ENCODE measurements at places on chromosomes 4 and X. TPM values are rescaled to one million over a fixed set of nuclear protein-coding genes. Genes with fewer than 3 reads are reported as not detected.

TACR3 gene
- 0.28 TPM for total RNA-seq

SH3TC1 gene
- total RNA-seq, result 0.22 TPM

AFAP1 gene
- 6.7 TPM for total RNA-seq

WAS gene
- total RNA-seq, result 0.37 TPM

CWH43 gene
- not detected for total RNA-seq

STK32B gene
- total RNA-seq, result 2.6 TPM

TMEM156 gene
- not detected for total RNA-seq

KLF8 gene
- 15.4 TPM for total RNA-seq

GRCh38 chr4:147924604-147925412 lies 192.9 kb downstream of the ARHGAP10 start:
- peak; percentile 79 for DNase-seq
- no peaks in the 10 kb centered on the region for H3K36me3 ChIP-seq
- H3K27me3 ChIP-seq, result no peaks in the 10 kb centered on the region
- H3K4me3 ChIP-seq, result no peak overlapping the region
- H3K27ac ChIP-seq, result peak overlapping the region; percentile 13

DNA sequence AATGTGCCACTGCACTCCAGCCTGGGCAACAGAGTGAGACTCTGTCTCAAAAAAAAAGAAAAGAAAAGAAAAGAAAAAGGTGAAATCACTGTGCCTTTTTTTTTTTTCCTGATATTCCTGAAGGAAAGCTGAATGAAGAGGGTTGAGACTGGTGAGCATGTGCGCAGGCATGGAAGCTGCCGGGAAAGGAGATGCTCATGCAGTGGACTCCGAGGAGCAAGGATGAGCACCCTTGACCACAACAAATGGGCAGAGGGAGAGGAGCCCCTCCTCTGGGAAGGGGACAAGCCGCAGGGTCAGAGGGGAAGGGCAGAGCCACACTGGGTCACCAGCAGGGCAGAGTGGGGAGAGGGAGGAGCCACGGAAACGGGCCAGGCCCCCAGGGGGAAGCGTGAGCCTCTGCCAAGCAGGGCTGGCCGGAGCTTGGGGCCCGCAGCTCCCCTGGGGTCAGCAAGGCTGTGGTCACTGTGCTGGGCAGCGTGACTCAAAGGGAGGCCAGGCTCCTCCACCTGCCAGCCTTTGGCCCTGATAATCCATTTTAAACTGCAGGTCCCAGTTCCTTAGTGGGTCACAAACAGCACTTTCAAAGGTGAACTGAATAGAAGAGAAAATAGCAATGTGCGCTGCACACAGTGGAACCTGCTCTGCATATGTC lies 79.8 kb downstream of the NAT8L start:
- H3K4me3 ChIP-seq, result no peak overlapping the region
- no peak overlapping the region for H3K27ac ChIP-seq
- DNase-seq, result no peak

DNA sequence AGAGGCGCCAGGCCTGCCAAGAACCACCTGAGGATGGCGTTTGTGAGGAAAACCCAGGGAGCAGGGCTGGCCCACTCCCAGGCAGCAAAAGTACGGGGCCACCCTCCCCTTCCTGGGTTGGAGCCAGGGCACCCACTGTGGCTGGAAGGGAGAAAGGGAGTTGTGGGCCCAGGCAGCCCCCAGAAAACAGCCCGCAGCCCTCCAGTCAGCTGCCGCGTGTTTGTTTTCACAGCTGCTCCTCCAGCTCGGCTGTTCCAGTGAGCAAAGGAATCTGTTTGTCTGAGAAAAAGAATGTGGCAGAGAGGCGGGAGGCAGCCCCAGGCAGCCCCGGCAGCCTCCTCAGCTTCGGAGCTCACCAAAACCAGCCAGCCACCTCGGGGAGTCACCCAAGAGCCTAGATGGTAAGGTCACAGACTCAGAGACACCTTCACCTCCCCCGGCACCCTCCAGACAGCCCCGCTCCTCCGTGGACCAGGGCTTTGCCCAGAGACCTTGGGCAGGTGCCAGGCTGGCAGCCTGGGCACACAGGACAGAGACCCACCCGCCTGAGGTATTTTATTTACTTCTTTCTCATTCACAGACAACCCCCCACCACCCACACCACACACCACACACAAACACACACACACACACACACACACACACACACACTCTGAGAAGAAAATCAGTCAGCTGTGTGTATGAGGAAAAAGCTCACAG lies 338.1 kb downstream of the BCOR start:
- no peak overlapping the region for H3K4me3 ChIP-seq
- peaks cover 27% of the 10 kb centered on the region for H3K4me1 ChIP-seq
- H3K27me3 ChIP-seq, result no peaks in the 10 kb centered on the region
- H3K36me3 ChIP-seq, result no peaks in the 10 kb centered on the region

DNA sequence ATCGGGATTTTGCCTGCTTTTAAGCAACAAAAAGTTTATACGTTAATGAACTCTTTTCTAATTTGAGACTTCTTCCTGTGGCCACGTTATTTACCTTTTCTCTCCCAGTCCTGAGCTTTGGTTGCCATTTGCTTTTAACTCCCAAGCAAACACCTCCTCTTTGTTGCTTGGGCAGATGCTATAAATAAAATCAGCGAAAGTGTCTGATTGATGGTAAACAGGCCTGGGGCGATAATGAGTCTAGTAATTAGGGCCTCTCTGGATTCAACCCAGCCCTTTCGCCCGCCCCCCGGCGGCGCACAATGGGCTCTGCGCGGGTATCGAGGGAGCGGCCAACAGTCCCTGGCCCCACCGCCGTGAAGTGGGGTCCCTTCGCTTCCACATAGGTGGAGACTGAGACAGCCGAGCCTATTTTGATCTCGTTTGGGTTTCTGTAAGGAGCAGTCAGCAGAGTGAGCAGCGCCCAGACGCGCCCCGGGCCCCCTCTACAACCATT lies 790 bp downstream of the CLGN start:
- peak overlapping the region; percentile 74 for H3K4me3 ChIP-seq
- DNase-seq, result peak; percentile 73
- peaks cover 13% of the 10 kb centered on the region for H3K4me1 ChIP-seq
- H3K27me3 ChIP-seq, result peaks cover 6% of the 10 kb centered on the region
- no peaks in the 10 kb centered on the region for H3K36me3 ChIP-seq
- H3K27ac ChIP-seq, result no peak overlapping the region

DNA sequence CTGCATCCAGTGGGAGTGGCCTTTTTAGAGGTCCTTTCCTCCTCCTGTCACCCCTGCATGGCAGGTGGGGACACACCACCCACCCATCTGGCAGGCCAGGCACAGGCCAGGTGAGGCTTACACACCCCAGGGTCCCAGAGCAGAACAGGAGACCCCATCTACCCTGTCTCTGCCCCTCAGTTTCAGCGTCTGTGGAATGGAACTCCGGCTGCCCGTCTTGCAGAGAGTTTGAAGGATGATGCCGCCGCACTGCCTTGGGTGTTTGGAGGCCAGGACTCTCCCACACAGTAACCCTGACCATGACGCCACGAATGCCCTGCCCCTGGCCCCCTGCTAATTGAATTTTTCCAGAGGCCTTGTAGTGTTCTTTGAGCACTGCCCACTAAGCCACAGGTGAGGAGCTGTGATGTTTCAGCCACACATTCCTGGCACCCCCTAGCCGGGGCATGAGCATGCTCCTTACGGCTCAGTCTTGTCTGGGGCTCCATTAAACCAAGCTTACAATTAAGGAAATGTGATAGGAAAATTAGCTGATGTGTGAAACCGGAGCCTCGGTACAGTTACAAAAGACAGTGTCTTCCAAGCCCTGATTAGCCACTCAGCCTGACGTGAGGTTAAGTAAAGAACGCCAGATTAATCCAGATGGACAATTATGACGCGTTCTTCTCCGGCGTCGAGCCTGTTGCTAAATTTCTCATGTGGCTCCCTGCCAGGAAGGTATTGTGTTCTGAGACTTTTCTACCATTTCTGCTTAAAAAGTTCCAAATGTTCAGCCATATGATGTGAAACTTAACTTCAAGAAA lies 39.3 kb downstream of the HMX1 start:
- peaks cover 25% of the 10 kb centered on the region for H3K27me3 ChIP-seq
- no peak overlapping the region for H3K27ac ChIP-seq
- peaks cover 20% of the 10 kb centered on the region for H3K4me1 ChIP-seq
- H3K4me3 ChIP-seq, result no peak overlapping the region
- H3K36me3 ChIP-seq, result no peaks in the 10 kb centered on the region

DNA sequence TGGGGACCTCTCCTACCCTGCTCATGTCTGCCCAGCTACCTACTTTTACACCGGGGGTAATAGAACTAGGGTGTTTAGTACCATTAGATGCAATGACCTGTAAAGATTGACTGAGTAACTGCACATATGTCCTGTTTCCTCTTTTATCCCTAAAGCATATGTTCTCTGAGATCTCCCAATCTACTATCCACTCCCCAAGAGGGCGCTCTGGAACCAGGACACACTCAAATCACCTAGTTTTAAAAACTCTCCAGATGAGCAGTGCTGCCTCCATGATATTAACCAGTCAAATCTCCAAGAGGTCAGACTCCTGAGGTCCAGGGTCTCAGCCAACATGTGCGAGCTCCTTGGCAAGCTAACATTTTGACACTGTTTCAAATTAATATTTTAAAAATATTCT lies 87.0 kb upstream of the TSPAN5 start:
- H3K27ac ChIP-seq, result no peak overlapping the region
- no peaks in the 10 kb centered on the region for H3K27me3 ChIP-seq
- no peak overlapping the region for H3K4me3 ChIP-seq
- DNase-seq, result no peak
- H3K36me3 ChIP-seq, result no peaks in the 10 kb centered on the region

DNA sequence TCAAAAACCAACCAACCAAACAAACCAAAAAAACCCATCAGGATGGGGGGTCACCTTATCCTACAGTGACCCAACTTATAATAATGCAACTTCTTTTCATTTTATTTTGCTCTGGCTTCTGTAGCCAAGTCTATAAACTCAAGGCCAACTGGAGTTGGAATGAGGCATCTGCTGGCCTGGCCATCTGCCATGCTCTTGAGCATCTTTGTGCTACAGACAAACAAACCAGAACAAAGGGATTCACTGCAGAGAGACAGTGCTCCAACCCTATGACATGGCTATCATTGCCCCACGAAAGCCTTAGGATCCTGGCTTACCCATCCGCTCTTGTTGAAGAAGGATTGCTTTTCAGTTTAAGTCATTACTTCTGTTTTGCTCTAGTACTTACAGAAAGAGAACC lies 49.2 kb upstream of the SCRG1 start:
- no peak for DNase-seq
- no peak overlapping the region for H3K27ac ChIP-seq
- no peaks in the 10 kb centered on the region for H3K27me3 ChIP-seq
- H3K36me3 ChIP-seq, result no peaks in the 10 kb centered on the region

GRCh38 chrX:38816155-38816554 lies 14.9 kb downstream of the MID1IP1 start:
- DNase-seq, result no peak
- no peaks in the 10 kb centered on the region for H3K27me3 ChIP-seq
- no peak overlapping the region for H3K27ac ChIP-seq
- H3K4me3 ChIP-seq, result no peak overlapping the region
- H3K4me1 ChIP-seq, result no peaks in the 10 kb centered on the region

DNA sequence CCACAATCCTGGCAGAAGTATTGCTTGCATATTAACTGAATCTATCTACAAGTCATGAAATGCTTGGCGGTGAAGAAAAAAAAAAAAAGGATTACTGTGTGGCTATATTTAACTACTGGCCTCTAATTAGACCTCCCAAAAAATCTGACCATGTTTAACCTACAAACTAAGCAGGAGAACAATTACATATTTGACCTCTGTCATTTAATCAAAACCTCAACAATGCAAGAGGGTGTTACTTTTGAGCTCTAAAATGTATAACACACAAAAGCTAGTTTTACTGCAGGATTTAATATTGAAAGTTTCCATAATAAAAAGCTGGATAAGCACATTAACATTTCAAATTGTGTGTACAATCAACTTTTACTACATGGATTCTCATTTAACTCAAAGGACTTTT lies 1.5 kb downstream of the ITM2A start:
- no peak overlapping the region for H3K4me3 ChIP-seq
- DNase-seq, result no peak
- H3K27ac ChIP-seq, result no peak overlapping the region

DNA sequence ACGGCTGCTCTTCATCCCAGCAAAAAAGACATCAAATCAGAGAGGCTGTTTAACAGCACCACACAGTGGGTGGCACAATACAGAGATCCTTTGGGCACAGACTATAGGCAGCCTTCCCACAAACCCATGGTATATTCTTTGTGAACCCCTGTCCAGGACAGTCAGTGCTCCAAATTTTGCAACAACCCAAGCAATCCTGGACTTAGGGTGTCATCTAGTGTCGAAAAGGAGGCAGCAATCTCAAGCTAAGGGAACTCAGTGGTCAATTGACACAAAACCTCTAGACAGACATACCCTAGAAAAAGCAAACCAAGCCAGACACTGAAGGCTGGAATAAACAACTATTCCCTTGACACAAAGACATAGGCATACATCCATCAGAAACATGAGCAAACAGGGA lies 137.4 kb downstream of the BMP15 start:
- H3K27me3 ChIP-seq, result no peaks in the 10 kb centered on the region
- H3K4me1 ChIP-seq, result no peaks in the 10 kb centered on the region
- no peaks in the 10 kb centered on the region for H3K36me3 ChIP-seq
- no peak overlapping the region for H3K27ac ChIP-seq
- no peak overlapping the region for H3K4me3 ChIP-seq

DNA sequence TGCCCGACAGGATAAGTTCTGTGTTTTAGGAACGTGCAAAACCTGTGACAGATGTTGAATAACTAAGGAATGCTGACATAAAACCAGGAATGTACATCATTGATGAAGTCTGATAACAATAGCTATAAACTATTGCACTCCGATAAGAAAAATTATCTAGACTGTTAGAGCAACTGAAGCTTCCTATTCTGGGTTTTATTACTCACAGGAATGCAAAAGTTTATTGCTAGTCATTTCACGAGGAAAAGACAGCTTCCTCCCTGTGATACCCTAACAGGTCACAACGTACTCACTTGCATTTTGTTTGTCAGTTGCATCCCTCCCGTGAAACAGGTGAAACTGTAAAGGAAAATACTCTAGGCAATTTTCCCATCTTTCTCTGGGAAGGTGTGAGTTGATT lies 65.9 kb downstream of the CLDN22 start:
- H3K36me3 ChIP-seq, result no peaks in the 10 kb centered on the region
- H3K27ac ChIP-seq, result no peak overlapping the region
- no peaks in the 10 kb centered on the region for H3K4me1 ChIP-seq
- H3K4me3 ChIP-seq, result no peak overlapping the region
- no peaks in the 10 kb centered on the region for H3K27me3 ChIP-seq

GRCh38 chr4:139918591-139918990 lies 235.4 kb downstream of the MAML3 start:
- H3K27me3 ChIP-seq, result no peaks in the 10 kb centered on the region
- no peak for DNase-seq
- no peak overlapping the region for H3K4me3 ChIP-seq
- no peak overlapping the region for H3K27ac ChIP-seq

Data from neural progenitor cell (in vitro differentiated cells).